Heart left ventricle (tissue), 16 donors: ENCODE measurements at places on chromosomes 13 and 19.

- DNase-seq, result no peak
Observed at GRCh38 chr19:56341948-56342347, 27.3 kb upstream of the ZSCAN5A start.

DNA sequence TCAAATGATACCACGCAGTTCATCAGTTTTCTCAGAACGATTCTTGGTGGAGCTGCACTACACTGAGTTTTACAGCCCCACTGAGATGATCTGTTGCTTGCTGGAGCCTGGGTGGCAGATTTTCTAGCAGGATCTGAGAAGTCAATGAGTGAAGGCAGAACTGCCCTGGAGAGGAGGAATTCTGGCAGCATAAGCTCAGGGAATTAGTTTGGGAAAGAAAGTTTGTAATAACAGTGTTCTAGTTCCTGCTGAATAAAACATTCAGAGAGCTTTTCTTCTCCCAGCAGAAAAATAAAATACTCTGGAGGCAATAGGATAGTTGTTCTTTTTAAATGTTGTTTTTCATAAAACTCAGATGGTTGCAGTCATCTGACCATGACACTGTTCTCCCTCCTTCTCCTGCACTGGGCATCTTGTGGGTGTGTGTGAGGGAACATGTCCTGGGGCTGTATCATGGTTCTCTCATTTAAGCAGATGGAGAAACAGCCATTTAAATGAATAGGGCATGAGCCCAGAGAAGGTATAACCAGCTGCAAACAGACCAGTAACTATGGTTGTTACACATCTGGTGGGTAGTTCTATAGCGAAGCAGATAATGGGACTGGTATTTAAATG, 29.6 kb downstream of the OLFM4 start:
- DNase-seq, result no peak

DNA sequence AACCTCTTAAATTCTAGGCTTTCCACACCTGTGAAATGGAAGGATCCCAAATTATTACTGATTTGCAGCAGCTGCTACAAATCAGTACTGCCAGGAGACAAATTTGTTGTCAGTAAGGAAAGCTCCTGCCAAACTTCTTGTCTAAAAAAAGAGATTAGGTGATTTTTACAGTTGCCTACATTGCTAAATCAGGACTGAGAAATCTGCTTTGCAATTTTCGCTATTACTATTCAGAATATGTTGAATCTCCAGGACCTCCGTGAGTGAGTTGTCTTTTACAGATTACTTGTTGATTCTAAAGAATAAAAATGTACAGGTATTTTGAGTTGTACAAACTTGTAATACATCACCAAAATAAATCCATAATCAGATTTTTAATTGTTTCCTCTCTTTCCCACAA, 1815.9 kb downstream of the PCDH9 start:
- DNase-seq, result no peak

- peak; percentile 68 for DNase-seq
Observed at GRCh38 chr19:37933937-37934358, 26.9 kb downstream of the SIPA1L3 start.

DNA sequence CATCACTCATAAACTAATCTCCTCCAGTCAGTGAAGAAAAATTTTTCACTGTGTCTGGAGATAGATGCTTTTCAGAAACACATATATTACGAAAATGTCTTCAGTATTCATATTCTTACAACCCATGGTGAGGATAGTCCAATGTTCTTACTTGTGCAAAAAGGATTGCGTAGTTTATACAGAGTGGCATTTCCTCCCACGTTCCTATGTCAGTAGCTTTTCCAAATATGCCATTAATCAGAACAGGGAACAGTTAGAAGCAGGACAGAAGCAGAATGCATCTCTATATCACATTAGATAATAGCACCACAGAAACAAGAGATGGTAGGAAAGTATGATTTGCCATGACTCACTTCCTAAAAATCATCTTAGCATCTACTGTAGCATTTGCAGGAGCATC, 282.9 kb downstream of the SLITRK5 start:
- no peak for DNase-seq

GRCh38 chr13:48686636-48687210, 33.0 kb downstream of the CYSLTR2 start:
- no peak for DNase-seq
